ENCODE measurements at places on chromosomes 3 and 15. TPM values are rescaled to one million over a fixed set of nuclear protein-coding genes. Genes with fewer than 3 reads are reported as not detected.

DNA sequence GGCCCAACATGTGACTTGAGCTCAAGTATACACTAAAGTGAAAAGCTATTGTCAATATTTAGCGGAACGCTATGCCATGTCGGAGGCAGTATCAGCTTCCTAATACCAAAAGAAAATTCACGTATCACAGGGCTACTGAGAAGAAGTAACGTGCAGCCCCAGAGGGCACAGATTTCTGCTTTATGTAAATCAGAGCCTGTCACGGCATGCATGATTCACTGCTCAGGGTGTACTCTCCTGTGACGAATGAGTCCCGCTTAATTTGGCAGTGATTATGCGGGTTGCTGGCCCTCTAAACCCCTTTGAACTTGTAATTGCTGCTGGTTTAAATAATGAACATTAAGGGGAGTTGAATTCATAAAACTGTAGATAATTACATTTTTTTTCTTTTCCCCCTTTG, 85.3 kb downstream of the MEIS2 start:
- no peak for DNase-seq

DNA sequence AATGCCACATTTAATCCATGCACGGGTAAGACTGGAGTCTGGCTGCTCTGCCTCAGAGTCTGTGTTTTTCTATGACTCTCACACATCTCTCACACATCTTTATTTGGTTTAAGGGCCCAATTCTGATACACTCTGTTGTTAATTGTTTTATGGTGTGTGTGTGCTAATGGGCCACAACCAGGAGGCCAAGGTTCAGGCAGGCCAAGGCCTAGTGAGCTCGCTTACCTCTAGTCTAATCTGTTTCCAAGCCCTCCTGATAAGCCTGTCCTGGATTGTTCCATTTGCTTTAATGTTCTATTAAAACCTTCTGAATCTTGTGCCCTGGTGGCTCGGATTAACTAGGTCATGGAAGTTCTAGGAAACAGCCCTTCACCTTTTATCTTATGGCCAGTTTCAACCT, 445.4 kb upstream of the DPH6 start:
- no peak for DNase-seq

GRCh38 chr3:150603980-150604319, 829 bp downstream of the SELENOT start:
- DNase-seq = no peak

GRCh38 chr15:70044168-70044567, 53.5 kb downstream of the TLE3 start:
- DNase-seq = no peak

GRCh38 chr3:135989242-135989641, 23.7 kb downstream of the PPP2R3A start:
- no peak for DNase-seq

- no peak for DNase-seq
These were observed 199.8 kb downstream of the TCF12 start for GRCh38 chr15:57118013-57118799.

GRCh38 chr3:15820911-15821310, 23.1 kb upstream of the ANKRD28 start:
- DNase-seq = no peak

- DNase-seq = no peak
These were observed 46.1 kb downstream of the AMOTL2 start for GRCh38 chr3:134328147-134328591.

GRCh38 chr3:15465876-15466585, 38.6 kb downstream of the EAF1 start:
- no peak for DNase-seq

DNA sequence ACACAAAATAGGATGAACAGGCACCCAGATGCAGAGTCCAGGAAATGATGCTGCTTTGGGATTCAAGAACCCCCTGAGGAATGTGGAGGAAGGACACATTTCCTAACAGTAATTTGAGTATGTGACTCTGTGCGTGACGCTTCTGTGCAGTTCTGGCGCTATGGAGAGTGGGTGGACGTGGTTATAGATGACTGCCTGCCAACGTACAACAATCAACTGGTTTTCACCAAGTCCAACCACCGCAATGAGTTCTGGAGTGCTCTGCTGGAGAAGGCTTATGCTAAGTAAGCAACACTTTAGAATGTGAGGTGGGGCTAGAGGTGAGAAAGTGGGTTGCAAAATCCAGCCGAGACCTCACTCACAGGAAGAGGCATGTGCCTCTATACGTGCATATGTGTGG, 28.3 kb downstream of the CAPN3 start:
- no peak for DNase-seq

GRCh38 chr3:25723802-25724201, 59.1 kb upstream of the TOP2B start:
- DNase-seq = no peak

GRCh38 chr15:30889196-30889595, 14.5 kb upstream of the FAN1 start:
- DNase-seq = no peak

- no peak for DNase-seq
These were observed 115.1 kb upstream of the ICE2 start for GRCh38 chr15:60594071-60594470.

DNA sequence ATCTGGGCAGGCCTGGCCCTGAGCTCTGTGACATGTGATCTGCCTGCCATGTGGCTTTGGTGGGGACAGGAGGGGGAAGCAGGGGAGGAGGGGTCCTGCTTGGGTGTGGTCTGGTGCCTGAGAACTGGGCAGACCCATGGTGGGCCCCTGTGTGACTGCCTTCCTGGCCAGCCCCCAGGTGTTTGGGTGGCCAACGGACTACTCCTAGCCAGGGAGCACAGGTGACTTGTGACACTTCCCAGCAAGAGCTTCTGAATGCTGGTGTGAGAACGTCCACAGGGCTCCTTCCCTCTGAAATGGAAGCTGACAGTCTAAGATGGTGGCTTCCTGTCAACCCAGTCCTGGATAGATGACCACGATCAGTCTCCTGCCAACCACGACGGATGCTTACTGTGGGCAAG, 136.1 kb upstream of the MEF2A start:
- peak; percentile 17 for DNase-seq

GRCh38 chr3:170149016-170149415, 32.5 kb downstream of the PHC3 start:
- DNase-seq = no peak

- no peak for DNase-seq
These were observed 107.4 kb upstream of the FLNB start for GRCh38 chr3:57900786-57901185.

The SPG11 gene
- 40.5 TPM for total RNA-seq

The DLL4 gene
- total RNA-seq = 11.1 TPM

The TSEN2 gene
- 24.1 TPM for total RNA-seq

The CYFIP1 gene
- total RNA-seq = 32.1 TPM

The GOLGA8Q gene
- 0.65 TPM for total RNA-seq

The CAND2 gene
- 56.7 TPM for total RNA-seq

The AMOTL2 gene
- 61.9 TPM for total RNA-seq

The ZDHHC19 gene
- total RNA-seq = not detected

The IQCH gene
- total RNA-seq = 0.51 TPM

All from Right ventricle myocardium inferior (tissue), 1 donor.